ENCODE measurements at places on chromosomes 2 and 18.

DNA sequence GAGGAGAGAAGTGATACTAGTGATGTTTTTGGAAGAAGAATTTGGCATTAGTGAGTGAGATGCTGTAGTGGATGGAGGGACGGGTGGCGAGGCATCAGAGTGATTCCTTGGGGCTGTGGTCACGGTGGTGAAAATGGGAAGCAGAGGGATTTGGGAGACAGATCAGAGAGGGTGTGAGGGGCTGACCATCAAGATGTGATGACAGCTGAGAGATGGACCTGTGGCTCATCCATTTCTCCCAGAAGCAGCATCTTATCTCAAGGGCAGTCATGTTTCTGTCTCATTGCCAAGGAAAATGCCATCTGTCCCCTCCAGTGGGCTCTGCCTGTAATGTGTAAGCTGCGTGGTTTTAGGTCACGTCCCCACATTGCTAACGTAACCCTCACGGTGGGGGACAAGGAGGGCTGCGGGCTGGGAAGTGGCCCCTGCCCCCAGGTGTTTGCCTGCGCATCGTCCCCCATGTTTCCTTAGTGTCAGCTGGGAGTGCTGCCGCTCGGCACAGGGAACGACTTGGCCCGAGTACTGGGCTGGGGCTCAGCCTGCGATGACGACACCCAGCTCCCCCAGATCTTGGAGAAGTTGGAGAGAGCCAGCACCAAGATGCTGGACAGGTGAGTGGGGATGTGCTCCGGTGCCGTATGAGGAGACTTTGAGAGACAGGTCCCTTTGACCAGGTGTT is 91.0 kb downstream of the DGKD start:
- no peak for DNase-seq

DNA sequence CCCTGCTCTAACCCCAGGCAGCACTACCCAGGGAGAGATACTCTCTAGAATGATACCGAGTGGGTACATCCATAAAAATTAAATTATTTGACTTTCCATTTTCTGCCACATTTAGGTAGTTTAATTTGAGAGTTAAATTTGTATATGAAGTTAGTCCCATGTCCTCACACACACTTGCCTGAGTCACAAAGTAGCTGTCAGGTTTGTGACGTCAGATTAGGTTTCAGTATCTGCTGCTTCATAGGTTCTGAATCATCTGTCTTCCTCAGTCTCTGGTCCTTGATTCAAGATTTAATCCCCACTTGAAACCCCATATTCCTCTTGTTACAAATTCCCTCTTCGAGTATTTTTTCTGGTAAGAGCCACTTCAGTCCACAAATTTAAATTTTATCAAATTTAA is 738.6 kb upstream of the FAM98A start:
- no peak for DNase-seq

- DNase-seq: no peak
Observed at GRCh38 chr2:39851651-39852110, 72.6 kb upstream of the THUMPD2 start.

DNA sequence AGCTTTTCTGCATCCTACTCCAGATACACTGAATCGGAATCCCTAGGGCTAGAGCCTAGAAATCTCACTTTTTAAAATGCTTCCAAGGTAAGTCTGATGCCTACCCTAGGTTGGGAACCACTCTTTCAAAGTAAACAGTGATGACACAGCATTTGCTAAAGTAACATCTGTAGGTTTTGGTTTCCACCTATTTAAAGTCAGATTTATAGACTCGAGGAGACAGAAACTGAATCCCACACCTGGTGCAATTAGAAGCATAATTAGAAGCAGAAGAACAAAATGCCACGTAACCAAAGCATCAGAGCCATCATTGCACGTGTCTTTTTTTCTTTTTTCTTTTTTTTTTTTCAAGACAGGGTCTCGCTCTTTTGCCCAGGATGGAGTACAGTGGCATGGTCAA is 40.9 kb downstream of the PDK1 start:
- DNase-seq: no peak

GRCh38 chr2:21966139-21966538 is 842.4 kb downstream of the TDRD15 start:
- DNase-seq: no peak

DNA sequence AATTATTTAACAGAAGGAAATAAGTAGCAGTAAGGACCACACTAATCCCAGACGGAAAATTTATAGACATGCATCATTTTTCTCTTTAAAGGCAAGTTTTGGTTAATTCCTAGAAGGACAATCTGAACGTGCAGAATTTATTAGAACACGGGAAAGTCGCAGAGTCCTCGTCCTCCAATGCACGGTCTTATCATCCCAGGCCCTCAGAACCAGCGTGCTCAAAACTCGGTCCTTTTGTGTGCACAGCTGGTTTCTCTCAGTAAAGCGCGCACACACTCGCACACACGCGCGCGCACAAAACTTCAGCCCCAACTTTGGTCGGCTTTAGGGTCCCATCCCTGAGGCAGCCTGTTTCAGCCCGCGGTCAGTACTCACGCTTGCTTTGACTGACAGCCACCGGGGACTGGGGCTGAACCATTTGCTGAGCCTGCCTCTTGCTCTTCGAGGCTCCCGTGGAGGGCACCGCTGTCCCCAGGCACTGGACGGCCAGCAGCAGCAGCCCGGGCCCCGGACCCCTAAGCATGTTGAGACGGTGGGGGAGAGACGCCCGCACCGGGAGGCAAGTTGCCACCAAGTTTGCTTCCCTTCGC is 493 bp downstream of the FN1 start:
- no peak for DNase-seq

Measured in GM18507 (cell line).